ENCODE measurements at places on chromosomes 2 and 18.
A peak's percentile ranks its signal among the peaks of the same experiment; 100 is the strongest.

DNA sequence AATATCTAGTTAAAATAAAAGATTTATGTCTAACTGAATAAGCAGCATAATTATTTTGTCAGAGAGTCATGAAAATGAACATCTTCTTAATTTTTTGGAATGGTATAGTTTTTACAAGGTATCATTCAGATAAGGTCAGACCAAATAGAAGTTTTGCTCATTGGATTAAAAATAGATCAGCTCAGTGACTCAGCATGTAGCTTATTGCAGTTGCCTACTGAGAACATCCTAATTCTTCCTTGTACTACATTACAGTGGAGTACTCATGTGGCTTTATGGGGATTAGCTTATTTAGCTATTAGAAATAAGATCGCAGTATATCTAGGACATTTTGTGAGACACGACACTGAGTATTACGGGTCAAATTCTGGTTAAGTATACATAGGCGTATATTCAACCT lies 38.2 kb upstream of the PPM1B start:
- DNase-seq, result no peak

GRCh38 chr2:150339282-150339681 lies 148.2 kb downstream of the RND3 start:
- DNase-seq, result no peak

DNA sequence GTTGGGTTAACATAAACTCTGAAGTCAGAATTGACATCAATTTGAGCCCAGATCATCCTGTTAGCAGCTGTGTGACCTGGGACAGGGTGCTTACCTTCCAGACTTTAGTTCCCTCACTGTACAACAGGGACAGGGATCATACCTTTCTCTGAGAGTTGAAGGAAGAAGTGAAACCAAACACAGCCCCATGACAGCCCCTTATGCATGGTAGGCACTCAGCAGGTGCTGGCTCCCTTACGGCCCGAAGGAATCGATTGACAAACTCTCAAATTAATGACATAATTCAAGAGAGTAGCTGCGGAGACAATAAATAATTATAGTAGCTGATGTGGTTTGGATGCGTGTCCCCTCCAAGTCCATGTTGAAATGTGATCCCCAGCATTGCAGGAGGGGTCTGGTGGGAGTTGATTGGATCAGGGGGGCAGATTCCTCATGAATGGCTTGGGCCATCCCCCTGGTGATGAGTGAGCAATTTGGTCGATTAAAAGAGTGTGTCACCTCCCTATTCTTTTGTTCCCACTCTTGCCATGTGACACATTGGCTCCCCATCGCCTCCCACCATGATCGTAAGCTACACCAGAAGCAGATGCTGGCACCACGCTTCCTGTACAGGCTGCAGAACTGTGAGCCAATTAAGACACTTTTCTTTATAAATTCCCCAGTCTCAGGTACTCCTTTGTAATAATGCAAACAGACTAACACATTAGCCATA lies 72.4 kb downstream of the ODC1 start:
- DNase-seq, result no peak

- DNase-seq, result peak; percentile 85
These were observed 89.7 kb upstream of the MSH2 start for GRCh38 chr2:47313141-47313691.

GRCh38 chr2:68196120-68196716 lies 38.5 kb downstream of the PNO1 start:
- DNase-seq, result peak; percentile 71

GRCh38 chr2:148967578-148967977 lies 70.9 kb upstream of the LYPD6B start:
- no peak for DNase-seq

DNA sequence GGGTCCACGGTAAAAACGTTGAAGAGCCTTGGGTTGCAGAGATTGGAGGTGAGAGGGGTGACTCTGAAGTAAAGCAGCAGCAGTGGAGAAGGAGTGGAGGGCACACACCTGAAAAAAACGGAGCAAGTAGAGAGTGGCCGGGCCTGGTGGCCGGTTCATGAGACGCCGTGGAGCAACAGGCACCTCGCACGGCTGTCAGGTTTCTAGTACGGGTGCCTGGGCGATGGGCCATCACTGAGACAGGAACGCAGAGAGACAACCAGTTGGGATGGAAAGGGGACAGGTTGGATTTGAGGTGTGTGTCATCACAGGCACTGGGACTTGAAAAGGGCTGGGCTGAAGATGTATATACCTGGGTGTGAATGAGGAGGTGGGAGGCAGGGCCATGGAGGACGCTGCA lies 104.2 kb downstream of the MTCL1 start:
- no peak for DNase-seq

GRCh38 chr2:176395273-176395854 lies 126.1 kb downstream of the MTX2 start:
- no peak for DNase-seq

- no peak for DNase-seq
These were observed 27.4 kb upstream of the CCNYL1 start for GRCh38 chr2:207683879-207684627.

- no peak for DNase-seq
These were observed 171.7 kb upstream of the SOX11 start for GRCh38 chr2:5520463-5520972.

GRCh38 chr2:196966061-196966460 lies 39.6 kb upstream of the PGAP1 start:
- no peak for DNase-seq

DNA sequence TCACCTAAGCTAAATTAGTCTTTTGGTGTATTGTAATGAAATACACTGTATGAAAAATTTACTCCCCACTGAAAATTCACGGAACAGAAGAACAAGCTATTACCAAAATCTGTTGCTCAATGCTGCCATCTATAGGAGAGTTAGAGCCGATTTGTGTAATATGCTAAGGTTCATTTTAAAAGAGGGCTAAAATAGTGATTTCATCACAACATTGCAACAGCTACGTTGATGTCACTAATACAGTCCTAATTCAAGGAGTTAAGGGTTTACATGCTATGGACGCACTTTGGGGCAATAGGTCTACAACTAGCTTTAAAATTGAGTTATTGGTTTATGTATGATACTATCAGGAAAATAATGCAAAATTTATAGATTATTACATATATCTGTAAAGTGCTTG lies 3.0 kb upstream of the IRS1 start:
- DNase-seq, result no peak

- peak; percentile 62 for DNase-seq
These were observed at the start of gene STAT4 for GRCh38 chr2:191150600-191151330. Gene STAT4, minus strand, starts transcription at chr2:191150994. Its CDS starts 2,791 bp downstream, at chr2:191148203.

DNA sequence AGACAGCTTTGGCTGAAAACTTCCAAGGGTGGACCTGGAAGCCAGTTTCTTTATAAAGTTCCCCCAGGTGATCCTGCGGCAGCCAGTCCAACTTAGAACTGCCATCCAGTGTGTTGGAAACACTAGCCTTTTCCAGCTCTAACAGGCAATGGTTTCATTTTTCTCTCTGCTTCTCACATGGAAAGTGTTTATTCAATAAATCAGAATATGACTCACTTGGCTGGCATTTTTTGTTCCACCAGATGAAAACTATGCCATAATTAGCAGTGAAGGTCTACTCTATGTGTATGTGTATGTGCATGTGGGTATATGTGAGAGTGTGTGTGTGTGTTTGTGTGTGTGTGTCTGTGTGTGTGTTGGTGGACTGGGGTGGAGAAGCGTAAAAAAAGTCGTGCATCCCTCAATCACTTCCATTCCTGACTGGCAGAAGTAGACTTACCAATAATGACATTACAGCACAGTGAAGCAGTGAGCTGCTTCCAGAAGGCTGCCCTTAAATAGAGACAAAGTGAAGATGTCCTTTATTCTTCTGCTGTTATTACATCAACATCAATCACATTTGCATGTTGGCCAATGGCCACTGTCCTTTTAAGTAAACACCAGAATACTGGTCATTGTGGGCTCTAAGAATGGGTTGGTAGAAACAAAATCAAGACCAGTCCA lies 90.9 kb upstream of the SETBP1 start:
- DNase-seq, result peak; percentile 50

GRCh38 chr2:72946466-72946865 lies 29.1 kb downstream of the EMX1 start:
- DNase-seq, result no peak

GRCh38 chr18:48813321-48813720 lies 137.4 kb downstream of the SMAD7 start:
- peak; percentile 10 for DNase-seq

- no peak for DNase-seq
These were observed 964 bp upstream of the ST3GAL5 start for GRCh38 chr2:85889627-85890281.

DNA sequence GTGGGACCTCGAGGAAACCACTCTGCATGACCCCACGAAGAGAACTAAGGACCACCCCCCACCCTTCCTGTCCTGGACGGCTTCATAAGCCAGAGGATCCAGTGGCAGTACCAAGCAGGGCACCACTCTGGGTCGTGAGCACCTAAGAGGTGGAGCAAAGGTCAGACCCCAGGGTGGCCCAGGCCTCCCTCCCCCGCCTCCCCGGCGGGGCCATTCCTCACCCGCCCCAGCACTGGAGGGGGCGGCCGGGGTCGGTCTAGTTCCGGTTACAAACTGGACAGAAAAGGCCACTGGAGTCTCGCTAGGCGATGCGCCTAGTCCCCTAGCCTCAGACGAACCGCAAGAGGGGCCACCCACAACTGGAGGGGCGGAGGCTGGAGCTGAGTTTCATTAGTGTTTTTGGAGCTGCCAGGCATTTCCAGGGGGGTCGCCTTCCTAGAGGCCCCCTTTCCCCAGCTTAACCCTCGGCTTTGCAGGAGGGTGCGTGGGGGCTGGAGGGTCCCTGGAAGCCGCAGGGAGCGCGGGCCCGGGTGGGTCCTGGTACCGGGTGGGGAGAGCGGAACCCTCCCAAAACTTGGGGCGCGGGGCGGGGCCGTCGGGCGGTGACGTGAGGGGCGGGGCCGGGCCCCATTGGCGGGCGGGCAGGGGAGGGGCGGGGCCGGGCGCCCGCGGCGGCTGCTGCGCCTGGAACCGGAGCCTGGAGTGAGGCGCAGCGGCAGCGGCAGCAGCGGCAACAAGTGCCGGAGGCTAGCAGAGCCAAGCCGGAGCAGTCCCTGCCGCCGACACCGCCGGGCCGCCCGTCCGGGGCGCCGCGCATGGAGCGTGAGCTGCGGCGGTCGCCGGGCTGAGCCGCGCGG lies at the start of gene B3GNT2:
Gene B3GNT2, plus strand, starts transcription at position 695 of the 857 bp plus-strand sequence. CDS start 26,106 bp downstream, outside the sequence.
- peak; percentile 86 for DNase-seq

GRCh38 chr18:44853430-44853829 lies 172.7 kb downstream of the SETBP1 start:
- DNase-seq, result no peak

DNA sequence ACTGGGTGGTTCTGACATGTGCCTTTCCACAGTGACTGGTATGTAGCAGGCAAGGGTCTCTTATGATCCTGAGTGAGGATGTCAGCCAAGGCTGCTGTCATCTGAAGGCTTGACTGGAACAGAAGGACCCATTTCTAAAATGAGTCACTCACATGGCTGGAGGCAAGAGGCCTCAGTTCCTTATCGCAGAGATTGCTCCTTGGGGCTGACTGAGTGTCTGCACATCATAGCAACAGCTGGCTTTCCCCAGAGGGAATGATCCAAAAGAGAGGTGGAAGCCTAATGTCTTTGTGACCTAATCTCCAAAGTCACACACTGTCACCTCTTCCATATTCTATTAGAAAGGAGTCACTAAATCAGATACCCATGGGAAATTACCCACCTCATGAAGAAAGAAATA lies 114.0 kb downstream of the NEDD4L start:
- no peak for DNase-seq

- DNase-seq, result no peak
These were observed 235.4 kb downstream of the ATAD2B start for GRCh38 chr2:23691565-23691964.

DNA sequence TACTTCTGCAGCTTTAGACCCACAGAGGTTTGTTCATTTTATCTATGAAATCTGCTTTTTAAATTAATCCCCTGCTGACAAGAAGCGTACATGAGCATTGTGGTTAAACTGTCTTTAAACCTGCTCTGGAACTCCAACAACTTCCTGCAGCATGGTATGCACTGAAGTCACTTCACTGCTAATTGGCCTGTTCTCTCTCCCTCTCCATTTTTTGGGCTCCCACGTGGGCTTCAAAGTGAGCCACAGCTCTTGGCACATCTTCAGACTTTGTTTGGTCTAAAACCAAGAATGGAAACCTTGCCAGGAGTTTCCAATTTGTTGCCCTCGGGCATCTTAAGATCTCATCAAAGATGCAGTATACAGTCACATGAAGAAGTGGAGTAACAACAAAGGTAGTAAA lies 311.4 kb downstream of the LRRTM1 start:
- DNase-seq, result no peak

DNA sequence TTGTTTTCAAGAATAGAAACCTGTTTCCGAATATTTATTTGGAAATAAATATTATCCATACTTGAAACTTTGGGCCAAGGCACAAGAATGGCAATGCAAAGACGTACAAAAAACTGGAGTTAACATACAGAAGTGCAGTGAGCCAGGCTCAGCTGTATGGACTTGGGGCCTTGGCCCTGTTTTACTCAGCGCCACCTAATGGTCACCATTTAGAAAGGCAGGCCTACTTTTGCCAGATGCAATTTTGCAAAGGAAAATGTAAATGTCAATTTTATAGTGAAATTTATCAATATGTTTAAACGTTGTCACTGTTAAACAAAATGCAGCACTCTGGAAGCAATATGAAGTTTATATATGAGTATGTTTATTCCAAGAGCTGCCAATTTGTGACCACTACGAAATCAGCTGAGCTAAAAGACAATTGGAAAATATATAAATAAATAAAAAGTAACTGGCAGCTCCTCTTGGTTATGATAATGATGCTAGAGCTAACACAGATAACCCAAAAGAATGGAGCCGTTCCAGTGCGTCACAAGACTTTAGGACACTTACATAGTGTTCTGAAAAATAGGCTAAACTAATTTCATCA lies 155.0 kb downstream of the ARHGAP15 start:
- DNase-seq, result no peak

DNA sequence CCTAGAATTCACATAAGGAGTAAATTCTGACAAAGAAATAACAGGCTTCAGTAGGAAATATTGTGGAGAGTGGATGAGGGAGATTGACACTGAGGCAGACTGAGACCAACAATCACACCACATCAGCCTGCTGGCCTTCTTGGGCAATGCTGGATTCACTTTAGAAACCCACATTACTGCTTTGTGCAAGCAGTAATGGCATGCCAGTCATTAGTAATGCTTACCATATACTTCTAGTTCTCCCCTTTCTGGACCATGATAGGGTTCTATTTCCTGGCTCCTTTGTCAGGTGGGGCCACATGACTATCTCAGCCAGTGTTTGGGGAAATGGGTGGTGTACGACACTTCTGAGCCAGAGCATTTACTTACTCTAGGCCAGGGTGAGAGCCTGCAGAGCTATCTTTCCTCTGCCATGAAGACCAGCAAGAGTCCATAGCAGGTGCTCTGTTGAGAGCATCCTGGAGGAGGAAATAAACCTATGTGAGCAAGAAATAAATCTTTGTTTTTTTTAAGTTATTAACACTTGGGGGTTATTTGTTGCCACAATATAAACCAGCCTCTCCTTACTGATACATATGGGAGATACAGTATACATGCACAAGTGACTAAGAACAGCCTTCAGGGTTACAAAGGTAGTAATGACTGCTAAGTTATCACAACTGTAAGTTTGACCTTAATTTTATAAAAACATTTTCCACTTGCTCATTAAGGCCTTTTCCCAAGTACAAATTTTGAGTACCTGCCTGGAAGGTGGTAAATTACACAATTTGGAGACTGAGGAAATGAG lies 89.3 kb upstream of the TANK start:
- DNase-seq, result no peak

- DNase-seq, result no peak
These were observed 24.0 kb upstream of the GPC1 start for GRCh38 chr2:240411261-240412160.

GRCh38 chr2:69041214-69041613 lies 28.2 kb downstream of the ANTXR1 start:
- no peak for DNase-seq

Data from stomach (tissue), 19 donors.